ENCODE measurements at places on chromosomes 5 and 9.

DNA sequence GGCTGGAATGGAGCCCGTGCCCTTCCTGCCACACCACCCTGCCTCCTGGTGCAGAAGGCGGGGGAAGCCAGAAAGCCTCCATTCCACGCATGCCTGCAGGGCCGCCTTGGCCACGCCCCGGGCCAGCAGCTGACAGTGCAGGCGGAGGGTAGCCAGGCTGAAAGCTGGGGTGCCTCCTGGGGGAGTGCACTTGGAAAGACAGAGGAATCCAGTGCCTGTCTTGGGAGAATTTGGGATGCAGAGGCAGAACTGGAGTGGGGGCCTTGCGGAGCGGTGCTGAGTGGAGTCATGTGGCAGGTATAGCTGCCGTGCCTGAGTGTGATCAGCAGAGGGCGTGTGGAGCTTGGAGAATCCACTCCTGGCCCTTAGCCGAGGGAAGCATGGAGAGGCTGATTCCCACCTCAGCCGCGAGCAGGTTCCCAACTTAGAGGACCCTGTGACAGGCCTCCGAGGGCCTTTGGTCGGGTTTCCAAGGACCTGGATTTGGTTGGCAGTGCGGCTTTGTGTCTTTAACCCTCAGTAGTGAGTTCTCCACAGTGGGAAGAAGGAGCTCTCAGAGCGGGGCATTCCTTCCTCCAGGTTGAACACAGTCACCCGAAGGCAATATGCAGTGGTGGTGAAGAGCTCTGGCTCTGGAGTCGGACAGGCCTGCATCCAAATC lies 9.1 kb upstream of the URM1 start:
- peak; percentile 73 for DNase-seq

DNA sequence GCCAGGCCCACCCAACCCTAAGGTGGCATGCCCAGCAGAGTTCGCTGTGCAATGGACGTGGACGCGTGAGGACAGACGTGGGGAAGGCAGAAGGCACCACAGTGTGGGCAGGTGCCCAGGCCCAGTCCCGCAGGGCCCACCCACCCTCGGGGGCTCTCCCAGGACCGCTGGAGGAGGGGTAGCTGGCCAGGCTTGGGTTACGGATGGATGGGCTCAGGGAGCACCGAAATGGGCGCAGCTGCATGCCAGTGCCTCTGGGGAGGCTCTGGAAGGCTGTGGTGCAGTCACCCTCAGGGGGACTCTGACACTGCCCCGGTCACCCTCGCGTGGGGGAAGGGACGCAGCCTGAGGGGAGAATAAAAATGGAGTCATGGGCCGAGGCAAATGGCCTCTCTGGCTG lies 9.6 kb upstream of the GPSM1 start:
- no peak for DNase-seq

DNA sequence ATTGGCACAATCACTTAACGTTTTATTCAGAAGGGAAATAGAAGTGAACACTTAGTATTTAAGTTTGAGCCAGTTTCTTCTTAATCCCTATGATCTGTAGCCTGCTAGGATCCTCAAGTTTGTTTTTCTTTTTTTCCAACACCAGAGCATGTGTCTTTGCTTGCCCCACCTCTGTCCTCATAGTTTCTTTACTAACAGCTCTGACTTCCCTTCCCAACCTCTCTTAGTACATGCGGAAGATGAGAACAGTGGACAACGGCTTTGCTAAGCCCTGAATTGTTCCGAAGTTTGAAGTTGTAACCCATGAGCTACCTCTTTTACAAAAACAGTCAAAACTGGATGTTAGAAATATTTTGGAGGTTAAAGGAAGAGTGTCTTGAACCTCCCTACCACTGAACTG lies 61.7 kb upstream of the TAF11L2 start:
- DNase-seq = no peak

DNA sequence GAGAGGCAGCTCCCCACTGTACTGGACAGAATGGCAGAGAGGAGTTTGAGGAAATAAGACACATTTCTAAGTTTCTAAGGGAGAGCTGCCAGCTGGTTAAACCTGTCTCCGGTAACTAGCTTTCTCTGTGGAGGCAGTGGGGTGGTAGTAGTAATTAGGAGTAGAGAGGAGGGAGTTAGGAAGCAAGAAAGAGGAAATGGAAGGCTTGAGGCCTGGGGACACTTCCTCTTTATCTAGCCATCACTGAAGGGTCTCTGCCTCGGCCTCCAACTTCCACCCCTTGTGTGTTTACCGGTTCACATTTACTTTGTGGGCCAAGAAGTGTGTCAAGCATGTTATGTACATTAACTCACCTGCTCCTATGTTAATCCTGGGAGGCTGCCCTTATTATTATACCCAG lies 462.2 kb upstream of the DMAC1 start:
- DNase-seq = no peak

DNA sequence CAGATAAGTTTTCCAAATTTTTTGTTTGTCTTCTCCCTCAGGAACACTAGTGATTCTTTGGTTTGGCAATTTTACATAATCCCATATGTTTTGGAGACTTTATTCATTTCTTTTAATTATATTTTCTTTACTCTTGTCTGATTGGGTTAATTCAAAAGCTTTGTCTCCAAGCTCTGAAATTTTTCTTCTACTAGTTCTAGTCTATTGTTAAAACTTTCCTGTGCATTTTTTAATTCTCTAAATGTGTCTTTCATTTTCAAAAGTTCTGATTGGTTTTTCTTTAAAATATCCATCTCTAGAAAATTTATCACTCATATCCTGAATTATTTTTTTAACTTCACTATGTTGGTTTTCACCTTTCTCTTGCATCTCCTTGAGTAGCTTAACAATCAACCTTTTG lies 92.2 kb downstream of the INVS start:
- no peak for DNase-seq

DNA sequence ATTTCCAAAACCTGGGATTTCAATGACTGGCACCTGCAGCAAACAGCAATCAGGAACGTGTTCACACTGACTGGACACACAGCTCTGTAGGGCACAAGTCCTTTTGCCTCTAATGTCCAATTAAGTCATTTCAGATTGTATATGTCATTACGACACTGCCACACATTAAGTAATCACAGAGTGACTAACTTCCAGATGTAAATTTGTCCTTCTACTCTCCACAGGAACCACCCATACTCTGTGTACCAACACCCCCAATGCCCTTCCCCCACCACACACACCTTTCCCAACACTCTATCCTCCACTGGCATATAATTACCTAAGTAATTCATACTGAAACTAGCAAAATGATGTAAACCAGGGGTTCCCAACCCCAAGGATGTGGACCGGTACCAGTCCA lies 30.5 kb downstream of the LARS1 start:
- no peak for DNase-seq

- DNase-seq = no peak
Observed at GRCh38 chr9:35510754-35511428, 21.0 kb downstream of the RUSC2 start.

DNA sequence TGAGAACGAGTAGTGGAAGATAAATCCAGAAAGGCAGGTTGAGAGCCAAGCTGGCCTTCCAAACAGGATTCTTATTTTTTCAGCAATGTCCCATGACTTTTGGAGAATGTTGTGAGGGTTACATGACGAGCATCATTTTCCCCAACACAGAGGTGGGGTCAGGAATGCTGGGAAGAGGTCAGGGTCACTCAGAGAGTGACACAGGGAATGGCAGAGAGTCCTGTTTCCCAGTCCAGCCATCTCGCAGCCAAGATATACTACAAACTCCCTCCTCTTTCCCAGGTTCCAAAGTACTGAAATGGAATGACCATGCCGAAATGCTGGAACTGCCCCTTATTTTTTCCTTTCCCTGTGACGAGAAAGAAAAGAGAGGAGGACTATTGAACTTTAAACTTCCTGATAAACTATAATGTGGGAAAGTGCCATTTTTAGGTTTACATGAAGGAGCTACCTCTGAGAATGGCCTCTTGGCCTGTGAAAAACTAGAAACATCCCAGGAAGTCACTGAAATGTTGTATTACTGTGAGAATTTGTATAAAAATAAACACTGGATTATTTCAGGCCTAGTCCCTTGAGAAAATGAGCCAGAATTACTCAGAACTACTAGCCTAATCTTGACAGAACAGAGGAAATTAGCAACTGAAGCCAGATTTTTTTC lies 420.4 kb downstream of the CETN3 start:
- DNase-seq = no peak

- DNase-seq = no peak
Observed at GRCh38 chr9:34636791-34637355, 714 bp downstream of the SIGMAR1 start.

DNA sequence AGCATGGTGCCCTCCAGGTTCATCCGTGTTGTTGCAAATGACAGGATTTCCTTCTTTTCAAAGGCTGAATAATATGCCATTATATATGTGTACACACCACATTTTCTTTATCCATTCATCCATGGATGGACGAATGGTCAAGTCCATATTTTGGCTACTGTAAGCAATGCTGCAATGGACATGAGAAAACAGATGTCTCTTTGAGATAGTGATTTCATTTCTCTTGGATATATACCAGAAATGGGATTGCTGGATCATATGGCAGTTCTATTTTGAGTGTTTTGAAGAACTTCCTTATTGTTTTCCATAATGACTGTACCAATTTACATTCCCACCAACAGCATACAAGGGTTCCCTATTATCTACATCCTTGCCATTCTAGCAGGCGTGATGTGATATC lies 67.9 kb downstream of the TEK start:
- no peak for DNase-seq

DNA sequence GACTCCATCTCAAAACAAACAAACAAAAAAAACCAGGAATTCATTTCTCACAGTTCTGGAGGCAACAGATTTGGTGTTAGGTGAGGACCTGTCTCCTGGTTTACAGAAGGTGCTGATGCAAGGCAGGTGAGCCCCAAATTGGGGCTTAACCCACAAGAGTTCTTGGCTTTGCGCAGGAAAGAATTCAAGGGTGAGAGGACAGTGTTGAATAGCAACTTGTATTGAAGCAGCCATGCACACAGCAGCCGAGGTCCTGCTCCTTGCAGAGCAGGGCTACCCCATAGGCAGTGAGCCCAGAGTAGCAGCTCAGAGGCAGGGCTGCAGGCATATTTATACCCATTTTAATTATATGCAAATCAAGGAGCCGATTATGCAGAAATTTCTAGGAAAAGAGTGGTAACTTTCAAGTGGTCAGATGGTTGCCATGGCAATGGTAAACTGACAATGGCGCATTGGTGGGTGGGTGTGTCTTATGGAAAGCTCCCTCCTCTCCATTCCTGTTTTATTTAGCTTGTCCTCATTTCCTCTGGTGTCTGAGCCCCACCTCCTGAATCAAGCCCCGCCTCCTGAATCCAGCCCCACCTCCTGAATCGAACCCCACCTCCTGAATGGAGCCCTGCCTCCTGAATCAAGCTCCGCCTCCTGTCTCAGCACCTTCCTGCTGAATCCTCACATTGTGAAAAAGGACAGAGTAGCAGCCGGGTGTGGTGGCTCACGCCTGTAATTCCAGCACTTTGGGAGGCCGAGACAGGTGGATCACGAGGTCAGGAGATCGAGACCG lies 34.5 kb upstream of the COL5A1 start:
- DNase-seq = no peak

DNA sequence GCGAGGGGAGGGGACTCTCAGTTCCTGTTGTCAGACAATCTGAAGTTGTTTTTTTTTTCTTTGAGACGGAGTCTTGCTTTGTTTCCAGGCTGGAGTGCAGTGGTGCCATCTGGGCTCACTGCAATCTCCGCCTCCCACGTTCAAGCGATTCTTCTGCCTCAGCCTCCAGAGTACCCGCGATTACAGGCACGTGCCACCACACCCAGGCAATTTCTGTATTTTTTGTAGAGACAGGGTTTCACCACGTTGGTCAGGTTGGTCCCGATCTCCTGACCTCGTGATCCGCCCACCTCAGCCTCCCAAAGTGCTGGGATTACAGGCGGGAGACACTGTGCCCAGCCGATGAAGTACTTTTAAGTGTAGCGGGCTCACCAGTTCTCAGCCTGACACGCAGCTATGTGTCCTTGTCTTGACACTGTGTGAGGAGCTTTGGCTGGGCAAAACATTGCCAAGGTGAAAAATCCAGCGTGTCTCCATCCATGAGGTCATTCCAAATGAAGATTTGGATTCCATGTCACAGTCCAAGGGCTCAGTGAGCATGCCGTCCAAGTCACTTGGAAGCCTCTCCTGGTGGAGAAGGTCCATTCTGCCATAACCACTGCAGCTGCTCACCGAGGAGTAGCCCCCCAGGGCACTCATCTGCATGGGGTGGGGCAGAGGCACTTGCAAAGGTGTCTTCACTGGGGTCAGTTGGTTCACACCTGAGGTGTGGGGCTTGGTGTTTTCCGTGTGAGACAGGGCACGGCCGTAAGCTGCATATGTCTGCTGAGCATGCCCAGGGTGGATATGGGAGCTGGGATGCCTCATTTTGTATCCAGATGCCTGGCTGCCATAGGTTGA lies 32.0 kb downstream of the OR2V1 start:
- no peak for DNase-seq

GRCh38 chr9:19969721-19970120 lies 180.9 kb upstream of the SLC24A2 start:
- no peak for DNase-seq

GRCh38 chr9:88533951-88534455 lies 975 bp upstream of the NXNL2 start:
- no peak for DNase-seq

DNA sequence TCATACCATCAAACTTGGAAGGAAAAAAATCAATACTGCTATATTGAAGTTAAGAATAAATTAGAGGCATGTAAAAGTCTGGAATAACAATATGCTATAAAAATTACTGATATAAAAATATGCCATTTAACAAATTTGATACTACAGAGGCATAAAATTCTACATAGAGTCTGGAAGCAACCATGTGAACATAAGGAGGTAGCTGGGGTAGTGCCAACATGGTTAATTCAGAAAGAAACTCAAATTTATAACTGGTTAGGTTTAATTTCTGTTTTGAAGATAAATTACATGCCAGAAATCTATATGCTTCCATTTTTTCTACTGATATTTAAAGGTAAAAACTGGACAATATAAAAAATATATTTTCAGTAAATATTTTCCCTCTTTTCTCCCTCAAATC lies 103.1 kb upstream of the NR4A3 start:
- DNase-seq = no peak

GRCh38 chr9:105168870-105169319 lies 75.6 kb upstream of the SLC44A1 start:
- no peak for DNase-seq

- no peak for DNase-seq
Observed at GRCh38 chr5:43043400-43043756, 3.3 kb upstream of the ANXA2R start.

- no peak for DNase-seq
Observed at GRCh38 chr5:19608444-19609002, 379.5 kb downstream of the CDH18 start.

GRCh38 chr9:93820667-93821306 lies 134.4 kb downstream of the BARX1 start:
- no peak for DNase-seq

DNA sequence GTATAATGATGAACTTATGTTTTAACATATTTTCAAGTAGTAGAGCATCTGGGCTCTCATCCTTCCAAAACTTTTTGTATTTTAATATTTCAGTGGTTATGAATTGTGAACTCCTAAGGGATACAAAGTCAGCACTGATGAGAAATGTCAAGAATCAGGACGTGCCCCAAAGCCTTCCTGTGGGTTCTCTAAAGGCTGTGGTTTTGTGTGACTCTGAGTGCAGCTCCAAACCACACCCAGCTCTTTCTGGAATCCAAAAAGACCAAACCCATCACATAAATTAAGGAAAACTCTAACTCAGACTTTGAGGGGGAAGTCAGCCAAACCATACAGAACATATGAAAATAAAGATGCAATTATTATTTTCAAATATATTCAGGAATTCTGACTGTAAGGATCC lies 40.8 kb upstream of the SMU1 start:
- DNase-seq = no peak

GRCh38 chr5:168307925-168308584 lies 16.6 kb downstream of the WWC1 start:
- no peak for DNase-seq

- no peak for DNase-seq
Observed at GRCh38 chr5:123351240-123351639, 72.0 kb downstream of the CEP120 start.
